ENCODE measurements at places on chromosomes 3 and 15.

- DNase-seq: no peak
Measured at GRCh38 chr3:27657404-27657803, 64.7 kb downstream of the EOMES start.

GRCh38 chr3:182357928-182358327, 435.4 kb upstream of the ATP11B start:
- DNase-seq: no peak

- DNase-seq: no peak
Measured at GRCh38 chr3:108178676-108179075, 43.5 kb downstream of the IFT57 start.

- DNase-seq: no peak
Measured at GRCh38 chr3:29515451-29515850, 234.6 kb downstream of the RBMS3 start.

GRCh38 chr3:197734667-197735318, 1.9 kb downstream of the RUBCN start:
- no peak for DNase-seq

- no peak for DNase-seq
Measured at GRCh38 chr3:17845026-17845812, 102.8 kb upstream of the TBC1D5 start.

DNA sequence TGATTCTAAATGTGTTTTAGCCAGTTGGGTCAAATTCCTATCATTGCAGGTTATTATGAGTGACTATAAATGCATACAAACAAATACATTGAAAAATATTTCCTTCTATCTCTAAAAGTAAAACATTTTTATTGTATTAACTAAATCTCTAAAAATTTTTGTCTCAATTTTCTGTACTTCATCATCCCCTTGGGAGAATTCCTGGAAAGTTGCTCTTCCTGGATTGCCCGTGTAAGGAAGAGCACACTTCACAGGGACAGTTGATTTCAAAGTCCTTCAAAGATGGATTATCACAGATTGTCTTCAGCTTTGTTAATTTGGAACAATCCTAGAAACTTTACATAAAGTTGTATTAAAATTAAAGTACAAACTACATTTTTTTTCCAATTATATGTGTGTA, 595.6 kb downstream of the ROBO1 start:
- no peak for DNase-seq

- DNase-seq: no peak
Measured at GRCh38 chr3:136783708-136784191, 31.6 kb upstream of the STAG1 start.

DNA sequence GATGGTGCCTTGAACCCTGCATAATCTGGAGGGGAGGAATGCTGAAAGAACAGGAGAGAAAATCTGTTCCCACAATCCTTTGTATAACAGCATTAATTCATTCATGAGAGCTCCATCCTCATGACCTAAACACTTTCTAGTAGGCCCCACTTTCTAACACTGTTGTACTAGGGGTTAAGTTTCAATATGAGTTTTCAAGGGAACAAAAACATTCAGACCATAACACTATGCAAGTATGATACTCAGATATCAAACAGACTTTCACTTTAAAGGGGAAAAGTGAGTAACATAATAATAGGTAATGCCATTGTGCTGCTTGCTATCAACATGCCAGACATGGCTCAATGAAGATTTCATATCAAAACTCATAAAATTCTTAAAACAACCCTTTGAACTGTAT, 32.4 kb upstream of the PLSCR2 start:
- no peak for DNase-seq

GRCh38 chr3:137110392-137110996, 152.7 kb downstream of the IL20RB start:
- DNase-seq: no peak

DNA sequence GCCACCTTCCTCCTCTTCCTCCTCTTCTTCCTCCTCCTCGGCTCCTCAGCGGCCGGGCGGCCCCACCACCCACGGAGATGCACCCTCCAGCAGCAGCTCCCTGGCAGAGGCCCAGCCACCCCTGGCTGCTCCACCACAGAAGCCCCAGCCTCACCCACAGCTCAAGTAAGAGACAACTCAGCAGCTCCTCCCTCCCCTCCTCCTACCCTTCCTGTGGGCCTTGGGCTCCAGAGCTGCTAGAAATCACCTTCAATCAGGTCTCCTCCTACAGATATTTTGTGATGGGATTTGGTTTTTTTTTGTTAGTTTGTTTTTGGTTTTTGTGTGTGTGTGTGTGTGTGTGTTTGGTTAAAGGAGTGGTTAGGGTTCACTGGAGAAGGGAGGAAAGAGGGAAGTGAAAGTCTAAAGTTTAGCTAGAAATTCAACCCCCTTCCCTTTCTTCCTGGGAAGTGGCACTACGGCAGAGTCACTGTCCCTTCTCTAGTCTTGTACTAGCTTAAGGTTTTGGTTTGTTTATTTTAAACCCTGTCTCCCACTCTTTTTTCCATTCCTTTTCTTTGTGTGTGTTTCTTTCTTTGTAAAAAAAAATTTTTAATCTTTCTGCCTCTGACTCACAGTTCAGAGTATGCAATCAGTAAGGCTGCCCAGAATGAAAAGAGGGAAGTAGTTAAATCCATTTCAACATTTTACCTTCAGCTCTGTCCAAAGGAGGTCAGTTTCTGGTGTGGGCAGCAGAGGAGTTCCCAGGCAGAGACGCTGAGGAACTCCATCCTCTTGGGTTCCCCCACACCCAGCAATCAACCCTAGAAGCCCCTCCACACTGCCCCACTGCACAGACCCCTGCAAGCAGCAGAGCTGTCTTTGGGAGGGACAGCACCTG, 29.0 kb upstream of the TIMP4 start:
- no peak for DNase-seq

DNA sequence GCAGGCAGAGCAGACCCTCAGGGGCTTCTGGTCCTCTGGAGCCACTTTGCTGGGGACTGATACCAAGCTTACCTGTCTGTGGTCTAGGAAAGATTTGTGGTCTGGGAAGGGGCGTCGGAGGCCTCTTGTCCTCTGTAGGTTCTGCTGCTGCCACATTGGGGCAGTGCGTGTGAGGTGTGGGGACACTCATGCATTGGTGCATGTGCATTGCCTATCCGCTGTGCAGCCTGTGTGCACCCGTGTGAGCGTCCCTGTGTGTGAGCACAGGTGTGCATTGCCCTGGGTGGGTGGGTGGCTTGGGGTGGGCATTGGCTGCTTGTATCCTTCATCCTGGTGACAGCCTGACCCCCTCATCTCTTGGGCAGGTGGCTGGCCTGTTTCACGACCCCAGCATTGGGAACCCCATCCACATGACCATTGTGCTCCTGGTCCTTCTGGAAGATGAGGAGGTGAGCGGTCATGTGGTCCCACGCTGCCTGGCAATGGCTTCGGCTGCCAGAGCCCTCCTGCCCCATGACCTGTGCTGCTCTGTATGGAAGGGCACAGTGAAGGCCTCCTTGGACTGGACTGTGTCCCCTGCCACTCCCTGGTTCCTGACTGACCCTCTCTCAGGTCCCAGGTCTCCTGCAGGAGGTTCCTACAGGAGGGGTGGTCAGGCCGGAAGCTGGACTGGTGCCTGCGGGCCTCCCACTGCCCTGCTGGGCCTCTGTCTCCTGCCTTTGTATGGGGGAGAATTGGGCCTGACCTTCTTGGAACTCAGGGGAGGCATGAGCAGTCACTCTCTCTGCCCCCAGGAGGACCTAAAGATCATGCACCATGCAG, 41.5 kb downstream of the SAXO2 start:
- no peak for DNase-seq

DNA sequence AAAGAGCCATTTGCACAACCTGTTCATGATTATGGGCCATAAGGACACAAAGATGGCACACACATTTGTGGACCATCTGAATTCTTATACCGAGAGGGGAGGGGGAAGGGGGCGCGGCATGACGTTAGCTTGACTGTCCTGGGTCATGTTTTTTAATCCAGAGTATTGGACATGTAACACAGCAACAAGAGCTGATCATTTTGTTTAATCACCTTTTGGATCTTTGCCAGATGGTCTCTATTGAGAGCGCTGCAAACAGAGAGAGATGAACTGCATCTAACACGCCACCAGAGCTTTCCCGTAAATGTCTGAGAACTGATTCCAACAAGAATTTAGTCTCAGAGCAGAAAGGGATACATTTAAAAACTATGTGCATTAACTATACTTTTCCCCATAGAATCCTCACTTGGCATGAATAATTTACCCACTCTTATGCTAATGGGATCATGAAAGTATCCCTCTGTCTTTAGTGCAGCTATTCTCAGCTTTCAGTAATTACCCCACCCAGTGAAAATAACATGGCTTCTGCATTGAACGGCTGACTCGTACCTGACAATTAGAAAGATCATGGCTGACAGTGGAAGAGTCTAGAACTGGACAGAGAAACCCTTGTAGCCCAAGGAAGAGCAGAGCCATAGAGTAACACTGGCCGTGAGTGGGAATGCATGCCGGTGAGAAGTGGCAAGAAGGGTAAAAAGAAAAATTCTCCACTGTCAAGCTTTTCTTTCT, 22.6 kb downstream of the MEIS2 start:
- DNase-seq: no peak

DNA sequence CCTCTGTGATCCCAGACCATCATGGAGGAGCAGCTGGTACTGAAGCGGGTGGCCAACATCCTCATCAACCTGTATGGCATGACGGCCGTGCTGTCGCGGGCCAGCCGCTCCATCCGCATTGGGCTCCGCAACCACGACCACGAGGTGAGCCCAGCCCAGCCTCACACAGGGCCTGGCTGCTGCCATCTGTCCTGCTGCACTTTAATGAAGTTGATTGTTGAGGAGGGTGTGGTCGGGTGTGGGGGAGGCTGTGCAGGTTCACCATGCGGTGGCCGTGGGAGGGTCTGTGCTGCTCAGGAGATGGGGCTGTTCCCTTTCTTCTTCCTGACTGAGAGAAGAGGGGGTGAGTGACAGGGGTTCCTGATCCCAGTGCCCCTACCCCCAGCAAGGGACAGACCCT, 30.6 kb downstream of the ACAD9 start:
- DNase-seq: no peak

GRCh38 chr3:105708980-105709379, 159.8 kb downstream of the CBLB start:
- no peak for DNase-seq

DNA sequence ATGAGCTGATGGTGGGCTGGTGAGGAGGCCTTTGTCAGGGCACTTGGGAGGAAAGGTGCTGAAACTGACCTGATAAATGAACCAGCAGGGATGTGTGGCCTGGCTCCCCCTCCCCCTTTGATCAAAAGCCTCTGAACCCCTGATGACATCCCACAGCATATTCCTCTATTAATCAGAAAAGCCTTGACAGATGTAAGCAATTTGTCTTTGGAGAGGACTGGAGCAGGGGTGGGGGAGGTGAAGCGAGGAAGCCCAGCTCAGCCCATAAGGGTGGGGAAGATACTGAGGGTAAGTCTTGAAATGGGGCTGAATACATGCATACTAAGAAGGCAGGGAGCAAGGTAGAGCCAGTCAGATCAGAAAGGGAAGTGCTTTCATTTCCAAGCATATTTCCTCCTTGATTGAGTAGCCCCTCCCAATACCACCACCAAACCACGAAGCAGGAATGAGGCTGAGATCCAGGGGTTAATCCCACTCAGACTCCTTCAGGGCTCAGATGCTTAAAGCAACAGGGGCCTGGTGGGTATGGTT, 34.7 kb upstream of the MRPS22 start:
- no peak for DNase-seq
